Muscle of leg (tissue), 16 donors: ENCODE measurements at places on chromosomes 7 and 10. TPM values are rescaled to one million over a fixed set of nuclear protein-coding genes. Genes with fewer than 3 reads are reported as not detected.

DNA sequence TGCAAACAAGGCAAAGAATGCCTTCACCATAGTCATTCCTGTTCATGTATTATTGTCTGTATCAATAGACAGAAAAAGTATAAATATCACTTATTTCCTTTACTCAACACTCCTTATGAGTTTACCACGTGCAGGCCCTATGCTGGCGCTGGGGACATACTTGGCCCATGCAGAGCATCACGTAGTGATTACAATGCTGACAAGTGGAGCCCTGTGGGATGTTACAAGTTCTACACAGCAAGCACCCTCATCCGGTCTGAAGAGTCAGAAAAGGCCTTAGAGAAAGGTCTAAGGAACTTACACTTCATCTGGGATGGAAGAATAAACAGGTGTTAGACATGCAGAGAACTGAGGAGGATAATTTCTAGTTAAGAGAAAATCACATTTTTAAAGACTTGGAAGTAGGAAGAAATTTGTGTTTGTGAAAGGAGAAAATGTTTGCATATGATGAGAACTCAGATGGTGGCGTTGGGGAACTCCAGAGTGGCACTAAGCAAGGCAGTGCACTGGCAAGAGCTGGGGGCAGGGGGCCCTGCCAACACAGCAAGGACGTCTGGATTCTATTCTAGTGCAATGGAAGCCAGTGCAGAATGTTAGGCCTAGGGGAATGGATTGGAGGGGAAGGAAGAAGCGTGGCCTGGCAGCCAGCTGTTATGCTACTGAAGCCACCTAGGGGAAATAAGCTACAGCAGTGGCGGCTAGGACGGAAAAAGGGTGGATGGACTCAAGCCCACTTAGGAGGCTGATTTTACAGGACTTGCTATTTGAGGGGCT is 116.2 kb downstream of the ELMO1 start:
- no peak overlapping the region for H3K4me3 ChIP-seq
- peaks cover 4% of the 10 kb centered on the region for H3K36me3 ChIP-seq
- no peak overlapping the region for H3K27ac ChIP-seq
- H3K4me1 ChIP-seq, result no peaks in the 10 kb centered on the region
- DNase-seq, result peak; percentile 68

- H3K36me3 ChIP-seq, result no peaks in the 10 kb centered on the region
- no peaks in the 10 kb centered on the region for H3K4me1 ChIP-seq
- H3K4me3 ChIP-seq, result no peak overlapping the region
- DNase-seq, result no peak
- no peak overlapping the region for H3K27ac ChIP-seq
- peaks cover 44% of the 10 kb centered on the region for H3K27me3 ChIP-seq
Measured at GRCh38 chr7:157028199-157028903, 17.9 kb upstream of the MNX1 start.

- H3K36me3 ChIP-seq, result peaks cover 74% of the 10 kb centered on the region
- no peaks in the 10 kb centered on the region for H3K27me3 ChIP-seq
- H3K27ac ChIP-seq, result no peak overlapping the region
- DNase-seq, result no peak
- no peak overlapping the region for H3K4me3 ChIP-seq
Measured at GRCh38 chr10:78002541-78003288, 26.6 kb downstream of the POLR3A start.

DNA sequence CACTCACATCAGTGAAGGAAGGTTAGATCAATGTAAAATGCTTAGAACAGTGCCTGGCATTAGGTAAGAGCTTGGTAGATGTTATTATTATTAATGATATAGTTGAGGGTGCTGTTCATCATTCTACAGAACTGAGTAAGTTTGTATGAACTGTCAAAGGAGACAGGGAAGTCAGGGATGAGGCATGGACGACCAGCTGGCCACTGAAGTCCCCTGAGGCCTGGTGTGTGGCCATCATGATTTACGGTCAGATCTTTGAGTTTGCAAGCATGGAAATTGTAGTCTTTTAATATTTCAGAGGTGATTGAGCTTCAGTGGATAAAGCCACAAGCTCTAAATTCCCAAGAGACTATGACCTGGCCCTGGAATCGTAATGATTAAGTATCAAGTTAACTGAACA is 6.9 kb downstream of the ARMC3 start:
- no peak for DNase-seq
- no peak overlapping the region for H3K4me3 ChIP-seq
- no peaks in the 10 kb centered on the region for H3K4me1 ChIP-seq
- no peaks in the 10 kb centered on the region for H3K36me3 ChIP-seq
- no peak overlapping the region for H3K27ac ChIP-seq

DNA sequence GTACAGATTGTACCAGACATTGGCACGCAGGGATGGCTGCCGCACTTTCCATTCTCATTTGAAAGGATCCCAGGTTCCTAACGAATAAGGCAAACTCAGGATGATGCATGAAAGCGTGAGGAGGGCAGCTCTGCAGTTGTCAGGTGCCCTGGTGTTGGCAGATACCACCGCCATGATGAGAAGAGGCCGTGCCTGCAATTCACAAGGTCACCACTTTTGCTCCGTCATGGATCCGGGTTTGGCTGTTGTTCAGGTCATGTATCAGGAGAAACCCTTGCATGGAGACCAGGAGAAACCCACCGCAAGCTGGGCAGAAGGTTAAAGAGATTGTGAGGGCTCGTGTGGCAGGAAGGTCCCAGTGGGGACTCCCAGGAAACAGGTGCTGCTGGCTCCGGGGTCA is 233.2 kb downstream of the KLF6 start:
- H3K27me3 ChIP-seq, result no peaks in the 10 kb centered on the region
- H3K27ac ChIP-seq, result no peak overlapping the region
- no peak overlapping the region for H3K4me3 ChIP-seq
- H3K36me3 ChIP-seq, result no peaks in the 10 kb centered on the region
- peaks cover 6% of the 10 kb centered on the region for H3K4me1 ChIP-seq

- H3K4me3 ChIP-seq, result no peak overlapping the region
- no peaks in the 10 kb centered on the region for H3K27me3 ChIP-seq
- no peak for DNase-seq
- peaks cover 7% of the 10 kb centered on the region for H3K4me1 ChIP-seq
- no peaks in the 10 kb centered on the region for H3K36me3 ChIP-seq
- no peak overlapping the region for H3K27ac ChIP-seq
Measured at GRCh38 chr10:14068601-14069250, 262.0 kb downstream of the FRMD4A start.

The NKX1-2 gene
- not detected for total RNA-seq

The CYP26C1 gene
- total RNA-seq, result 0.09 TPM

The TDRD1 gene
- total RNA-seq, result 0.13 TPM
